GM12892 (cell line): ENCODE measurements at places on chromosomes 5 and 9.

DNA sequence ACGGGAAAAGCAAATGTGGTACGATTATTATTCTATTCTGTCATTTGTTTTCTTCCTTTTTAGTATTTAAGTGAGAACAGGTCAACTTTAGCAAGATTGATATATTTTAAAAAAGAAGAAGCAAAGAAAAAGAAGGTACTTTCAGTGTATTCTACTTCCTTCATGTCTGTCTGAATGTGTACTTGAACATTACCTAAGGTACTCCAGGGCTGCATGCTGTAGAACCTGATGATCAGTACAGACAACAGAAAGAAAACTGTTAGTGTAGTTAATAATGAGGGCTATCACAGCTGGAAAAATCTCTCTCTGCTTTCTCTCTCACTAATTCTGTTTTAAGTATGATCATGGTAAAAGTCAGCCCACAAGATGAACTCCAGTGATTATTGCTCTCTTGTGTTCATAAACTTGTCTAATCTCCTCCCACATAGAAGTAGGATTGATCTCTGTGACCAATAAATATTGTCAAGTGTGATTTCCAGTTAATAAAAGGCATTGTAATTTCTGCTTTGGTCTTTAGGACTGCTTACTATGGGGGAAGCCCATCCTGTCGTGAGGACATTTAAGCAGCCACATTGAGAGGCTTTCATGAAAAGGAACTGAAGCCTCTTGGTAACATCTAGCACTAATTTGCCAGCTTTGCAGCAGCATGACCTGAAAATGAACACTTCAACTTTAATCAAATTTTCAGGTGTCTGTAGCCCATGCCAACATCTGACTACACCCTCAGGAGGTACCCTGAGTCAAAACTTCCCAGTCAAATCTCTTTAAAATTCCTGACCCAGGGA is 864.0 kb upstream of the ACO1 start:
- no peak for DNase-seq

DNA sequence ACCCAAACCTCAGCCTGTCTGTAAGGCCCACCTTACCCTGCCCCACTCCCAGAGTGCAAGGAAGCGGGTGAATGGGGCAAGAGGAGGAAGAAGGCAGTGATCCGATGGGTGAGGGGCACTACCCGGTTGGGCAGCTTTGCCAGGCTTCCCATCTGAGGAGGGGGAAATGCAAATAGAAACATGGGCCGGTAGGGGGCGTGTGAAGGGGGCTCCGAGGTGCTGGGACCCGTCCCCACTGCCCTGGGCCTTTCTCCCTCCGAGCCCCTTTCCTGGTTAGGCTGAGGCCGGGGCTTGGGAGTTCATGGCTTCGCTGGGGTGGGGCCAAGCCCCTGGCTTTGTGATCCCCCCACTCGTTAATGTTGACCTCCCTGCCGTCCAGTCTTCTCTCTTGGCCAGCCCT is 23.6 kb upstream of the MYORG start:
- no peak for DNase-seq

DNA sequence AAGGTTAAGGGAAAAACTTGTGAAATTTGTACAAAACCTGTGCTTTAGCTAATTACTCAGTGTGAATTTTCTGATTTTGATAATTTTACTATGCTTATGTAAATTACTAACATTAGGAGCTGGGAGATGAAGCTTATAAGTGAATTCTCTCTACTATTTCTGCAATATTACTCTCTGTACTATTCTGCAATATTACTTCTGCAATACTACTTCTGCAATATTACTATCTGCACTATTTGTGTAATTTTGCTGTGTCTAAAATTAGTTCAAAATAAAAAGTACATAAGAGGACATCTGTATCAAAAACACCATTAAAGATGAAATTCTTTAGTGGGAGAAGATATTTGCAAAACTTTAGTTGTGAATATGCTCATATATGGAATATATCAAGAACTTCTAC is 62.9 kb downstream of the C9 start:
- no peak for DNase-seq

GRCh38 chr9:113567361-113568080 is 104.0 kb downstream of the RGS3 start:
- no peak for DNase-seq

DNA sequence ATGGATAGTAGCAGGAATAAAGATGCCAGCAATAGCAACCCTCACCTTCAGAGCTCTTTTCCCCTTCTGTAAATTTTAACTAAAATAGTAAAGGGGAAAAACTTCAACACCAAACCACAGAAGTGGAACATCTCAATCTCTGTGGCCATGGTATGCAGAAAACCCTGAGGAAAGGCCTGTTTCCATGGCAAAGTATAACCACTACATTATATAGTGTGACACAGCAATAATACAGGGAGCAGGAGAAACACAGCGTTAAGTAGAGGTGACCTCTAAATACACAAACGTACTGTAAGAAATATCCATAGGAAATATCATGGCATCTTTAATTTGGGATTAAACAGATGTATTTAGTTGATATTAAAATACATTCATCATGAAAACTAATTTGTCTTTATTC is 106.4 kb downstream of the SLC24A2 start:
- DNase-seq, result no peak

- DNase-seq, result no peak
These were observed 59.3 kb upstream of the CDKN2B start for GRCh38 chr9:22068369-22068768.

GRCh38 chr5:122981846-122982245 is 54.7 kb downstream of the PPIC start:
- DNase-seq, result no peak

DNA sequence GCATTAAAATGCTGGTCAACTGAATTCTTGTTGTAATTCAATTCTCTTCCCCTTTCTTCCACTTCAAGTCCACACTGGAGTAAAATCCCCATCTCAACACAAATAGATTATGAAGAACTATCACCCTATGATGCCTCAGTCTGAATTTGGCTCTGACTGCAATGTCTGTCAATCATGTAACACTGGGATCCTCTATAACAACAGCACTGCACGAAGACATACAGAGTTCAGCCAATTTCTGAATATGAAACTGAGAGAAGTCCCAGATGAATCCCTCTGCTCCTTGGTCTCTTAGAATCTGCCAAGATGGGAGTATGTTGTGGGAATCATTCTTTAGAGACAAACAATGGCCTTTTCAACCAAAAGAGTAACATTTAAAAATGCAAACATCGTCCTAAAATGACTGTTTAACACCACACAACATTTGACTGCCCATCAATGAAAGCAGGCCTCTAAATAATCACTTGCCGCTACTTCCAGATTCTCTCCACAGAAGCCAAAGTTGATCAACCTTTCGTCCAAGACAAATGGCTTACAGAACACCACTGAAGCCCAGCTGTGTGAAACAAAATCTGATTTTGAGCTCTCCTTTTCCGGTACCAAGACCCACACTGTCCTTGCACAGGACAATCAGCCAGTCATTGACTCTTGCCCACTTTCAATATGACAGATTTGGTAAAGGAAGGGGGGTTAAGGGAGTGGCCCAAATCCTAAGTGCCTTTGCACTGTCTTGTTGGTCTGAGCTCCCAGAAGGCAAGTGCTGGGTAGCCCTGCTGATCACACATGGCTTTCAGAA is 258.0 kb downstream of the EBF1 start:
- no peak for DNase-seq

DNA sequence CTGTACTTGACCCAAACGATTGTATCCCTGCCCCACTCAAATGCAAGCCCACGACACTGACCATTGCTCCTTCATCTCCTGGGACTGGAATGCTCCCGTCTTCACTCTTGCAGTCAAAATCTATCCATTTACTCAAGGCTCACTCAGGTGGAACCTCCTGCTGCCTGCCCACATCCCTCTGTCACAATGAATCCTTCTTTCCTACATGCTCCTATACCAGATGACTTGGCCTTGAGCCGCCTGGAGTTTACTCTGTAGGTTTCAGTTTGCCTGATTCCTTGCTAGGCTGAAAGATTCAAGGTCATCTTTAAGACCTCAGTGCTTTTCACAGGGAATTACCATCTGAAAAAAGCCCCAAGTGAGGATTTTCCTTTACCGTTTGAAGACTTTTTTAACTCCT is 264.1 kb downstream of the GLIS3 start:
- no peak for DNase-seq

DNA sequence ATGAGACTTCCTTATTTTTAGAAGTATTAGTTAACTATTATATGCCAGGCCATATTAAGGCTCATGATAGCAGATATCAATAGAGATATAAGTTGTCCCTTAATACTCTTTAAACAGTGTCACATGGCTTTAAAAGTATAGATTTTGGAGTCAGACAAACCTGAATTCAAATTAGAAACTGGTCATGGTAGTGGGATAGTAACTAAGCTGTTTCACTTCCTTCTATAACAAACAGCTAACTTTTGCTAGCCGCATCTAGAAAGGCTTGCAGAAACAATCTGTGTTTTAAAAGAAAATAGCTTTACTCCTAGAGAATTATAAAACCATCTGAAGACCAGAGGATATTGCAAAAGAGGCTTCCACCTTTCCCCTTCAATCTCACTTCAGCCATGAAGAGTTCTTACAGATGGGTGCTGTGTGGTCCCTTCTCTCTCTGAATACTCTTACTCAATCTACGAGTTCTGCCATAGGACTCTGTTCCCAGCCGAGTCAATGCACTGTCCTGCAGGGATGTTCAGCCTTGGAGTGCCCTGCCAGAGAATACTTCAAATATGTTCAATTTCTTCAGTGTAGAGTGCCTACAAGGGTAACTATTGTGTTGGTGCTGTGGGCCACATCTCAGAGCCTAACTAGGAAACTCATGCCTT is 810.2 kb downstream of the EFNA5 start:
- DNase-seq, result no peak

DNA sequence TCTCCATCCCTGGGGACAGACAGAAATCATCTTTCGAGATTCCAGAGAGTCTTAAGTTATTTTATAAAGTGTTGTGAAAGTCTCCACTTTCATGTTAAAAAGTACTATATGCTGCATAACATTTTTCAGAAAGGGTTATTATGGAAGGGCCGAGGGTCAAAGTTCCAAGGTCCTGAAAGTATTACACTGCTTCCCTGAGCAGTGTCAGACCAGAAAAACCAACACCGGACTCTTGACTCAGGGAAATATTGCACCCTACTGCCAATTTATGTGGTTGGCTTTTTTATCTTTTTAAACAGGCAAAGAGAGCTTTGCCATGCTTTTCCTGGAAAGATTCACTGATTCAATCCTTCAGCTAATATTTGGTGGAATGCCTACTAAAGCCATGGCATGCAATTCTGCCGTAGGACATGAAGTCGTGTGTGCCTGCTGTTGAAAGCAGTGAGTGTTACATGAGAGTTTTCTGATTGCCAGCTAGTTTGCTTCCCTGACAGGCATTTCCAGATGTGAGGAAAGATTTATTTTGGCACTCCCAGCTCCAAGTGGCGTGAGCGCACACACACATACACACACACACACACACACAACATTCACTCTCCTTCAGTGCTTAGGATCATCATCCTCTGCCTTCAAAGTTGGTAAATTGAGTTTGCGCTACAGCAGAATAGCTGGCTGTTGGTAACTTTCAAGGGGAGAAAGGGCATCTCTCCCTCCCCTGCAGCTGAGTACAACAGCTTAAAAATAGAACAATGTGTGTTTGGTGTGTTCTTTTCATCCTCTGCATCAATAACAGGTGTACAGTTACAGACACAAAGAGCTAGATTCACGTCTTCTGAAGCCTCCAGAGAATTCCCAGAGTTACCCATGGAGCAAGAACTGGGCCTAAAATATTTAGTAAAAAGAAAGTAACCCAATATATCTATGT is 45.6 kb downstream of the SLC1A3 start:
- no peak for DNase-seq
